Endodermal cell (in vitro differentiated cells): ENCODE measurements at places on chromosomes 7 and 10.

GRCh38 chr10:132187430-132188138 is 836 bp downstream of the DPYSL4 start:
- H3K27ac ChIP-seq, result no peak overlapping the region
- peaks cover 74% of the 10 kb centered on the region for H3K27me3 ChIP-seq
- peak; percentile 70 for DNase-seq
- H3K4me3 ChIP-seq, result peak overlapping the region; percentile 75

GRCh38 chr7:112547916-112548315 is 67.1 kb downstream of the LSMEM1 start:
- no peaks in the 10 kb centered on the region for H3K27me3 ChIP-seq
- H3K4me3 ChIP-seq, result no peak overlapping the region
- H3K4me1 ChIP-seq, result no peaks in the 10 kb centered on the region
- no peak for DNase-seq
- H3K36me3 ChIP-seq, result no peaks in the 10 kb centered on the region

- DNase-seq, result no peak
- no peaks in the 10 kb centered on the region for H3K27me3 ChIP-seq
- no peaks in the 10 kb centered on the region for H3K36me3 ChIP-seq
These were observed 29.4 kb upstream of the PCGF5 start for GRCh38 chr10:91190876-91191583.

DNA sequence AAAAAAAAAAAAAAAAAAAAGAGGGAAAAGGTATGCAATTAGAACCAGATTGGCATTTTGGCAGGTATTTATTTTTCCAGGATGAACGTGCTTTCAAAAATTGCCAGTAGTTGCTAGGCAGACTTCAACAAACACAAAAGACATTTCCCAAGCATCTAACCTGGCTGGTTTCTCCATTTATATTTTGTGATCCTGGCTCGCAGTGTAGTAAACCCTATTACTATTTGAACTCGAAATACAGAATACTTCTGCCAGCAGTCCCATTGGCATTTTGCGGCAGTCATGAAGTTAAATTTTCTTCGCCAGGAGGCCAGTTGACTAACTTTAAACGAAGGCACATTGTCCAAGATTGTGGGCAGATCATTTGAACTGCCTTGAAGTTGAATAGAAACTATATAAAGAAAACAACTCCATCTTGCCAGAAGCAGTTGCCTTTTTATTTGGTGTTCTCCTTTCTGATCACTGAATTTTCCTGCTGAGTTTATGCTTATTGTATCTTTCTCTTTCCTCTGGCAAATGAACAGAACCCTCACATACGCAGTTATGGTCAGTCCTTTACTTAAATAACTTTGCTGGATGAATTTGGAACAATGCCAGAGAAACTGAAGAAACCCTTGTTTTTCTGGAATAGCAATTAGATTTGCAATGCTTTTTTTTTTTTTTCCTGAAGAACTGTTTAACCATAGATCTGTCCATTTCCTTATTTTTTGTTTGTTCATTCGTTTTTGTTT is 132.9 kb downstream of the BICC1 start:
- no peak overlapping the region for H3K4me3 ChIP-seq
- H3K36me3 ChIP-seq, result no peaks in the 10 kb centered on the region
- no peaks in the 10 kb centered on the region for H3K27me3 ChIP-seq
- DNase-seq, result no peak
- H3K4me1 ChIP-seq, result no peaks in the 10 kb centered on the region

GRCh38 chr7:133625046-133625445 is 372.2 kb downstream of the EXOC4 start:
- no peaks in the 10 kb centered on the region for H3K36me3 ChIP-seq
- H3K4me1 ChIP-seq, result no peaks in the 10 kb centered on the region
- no peak overlapping the region for H3K27ac ChIP-seq
- H3K4me3 ChIP-seq, result no peak overlapping the region
- no peak for DNase-seq

GRCh38 chr10:52644373-52645186 is 128.0 kb downstream of the MBL2 start:
- H3K27me3 ChIP-seq, result no peaks in the 10 kb centered on the region
- peaks cover 2% of the 10 kb centered on the region for H3K4me1 ChIP-seq
- H3K27ac ChIP-seq, result no peak overlapping the region
- no peaks in the 10 kb centered on the region for H3K36me3 ChIP-seq

GRCh38 chr7:120996988-120997345 is 8.5 kb downstream of the CPED1 start:
- H3K4me1 ChIP-seq, result no peaks in the 10 kb centered on the region
- DNase-seq, result no peak
- no peak overlapping the region for H3K4me3 ChIP-seq

GRCh38 chr10:132484922-132485321 is 52.7 kb upstream of the INPP5A start:
- H3K36me3 ChIP-seq, result no peaks in the 10 kb centered on the region
- H3K27me3 ChIP-seq, result no peaks in the 10 kb centered on the region
- no peak overlapping the region for H3K27ac ChIP-seq
- DNase-seq, result no peak

DNA sequence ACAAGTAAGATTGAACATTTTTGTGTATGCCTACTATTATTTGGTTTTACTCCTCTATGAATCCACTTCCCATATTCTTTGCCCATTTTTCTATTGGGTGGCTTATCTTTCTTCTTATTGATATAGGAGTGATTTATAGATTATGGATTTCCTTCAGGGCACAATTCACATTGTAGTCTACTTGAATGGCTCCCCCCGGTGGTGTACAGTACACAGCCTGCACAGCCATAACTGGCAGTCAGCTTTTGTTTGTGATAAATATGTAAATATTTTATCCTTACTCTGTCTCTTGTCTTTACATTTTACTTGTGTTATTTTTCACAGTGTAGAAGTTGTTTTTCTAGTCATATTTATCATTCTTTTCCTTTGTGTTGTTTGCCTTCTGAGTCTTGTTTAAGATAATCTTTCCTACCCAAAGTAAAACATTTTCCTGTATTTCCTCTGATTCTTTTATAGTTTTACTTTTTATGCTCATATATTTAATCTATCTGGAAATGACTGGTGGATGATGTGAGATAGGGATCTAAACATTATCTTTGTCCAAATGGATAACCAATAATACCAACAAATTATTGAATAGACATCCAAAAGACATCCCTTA is 23.9 kb upstream of the CALD1 start:
- H3K4me1 ChIP-seq, result no peaks in the 10 kb centered on the region
- no peak overlapping the region for H3K27ac ChIP-seq
- no peak for DNase-seq
- H3K4me3 ChIP-seq, result no peak overlapping the region
- H3K36me3 ChIP-seq, result no peaks in the 10 kb centered on the region

- H3K27me3 ChIP-seq, result no peaks in the 10 kb centered on the region
- no peak overlapping the region for H3K27ac ChIP-seq
- peaks cover 26% of the 10 kb centered on the region for H3K36me3 ChIP-seq
These were observed 111.0 kb downstream of the CDK6 start for GRCh38 chr7:92725161-92725925.

DNA sequence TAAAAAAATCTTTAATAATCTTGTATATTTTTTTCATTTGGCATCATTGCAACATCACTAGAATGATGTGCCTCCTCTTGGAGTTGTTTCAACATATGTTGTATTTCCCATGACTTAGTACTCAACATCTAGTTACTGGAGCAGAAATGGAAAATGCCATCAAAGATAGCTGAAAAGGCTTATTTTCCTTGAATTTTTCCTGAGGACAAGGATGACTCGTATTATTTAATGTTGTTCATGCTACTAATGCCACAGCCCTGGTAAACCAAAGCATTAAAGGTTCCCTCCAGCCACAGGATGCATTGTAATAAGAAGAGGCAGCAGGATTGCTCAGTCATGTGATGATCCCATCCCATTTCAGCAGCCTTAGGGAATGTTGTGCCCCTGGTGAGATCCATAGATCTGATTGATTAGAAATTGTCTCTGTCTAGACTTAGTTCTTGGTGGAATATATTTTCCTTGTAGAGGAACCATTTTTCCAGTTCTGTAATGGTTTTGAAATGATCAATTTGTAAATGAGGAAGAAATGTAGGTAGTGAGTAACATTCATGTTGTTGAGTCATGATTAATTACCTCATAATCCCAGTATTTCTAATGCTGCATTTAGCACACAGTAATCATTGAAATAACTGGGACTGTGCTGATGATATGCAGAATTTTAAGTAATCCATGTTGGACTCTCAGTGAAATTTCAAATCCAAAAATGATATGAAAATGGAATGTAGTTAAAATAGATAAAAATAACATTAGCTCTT is 91.3 kb upstream of the SMIM30 start:
- no peak overlapping the region for H3K27ac ChIP-seq
- no peak for DNase-seq
- H3K36me3 ChIP-seq, result no peaks in the 10 kb centered on the region
- no peaks in the 10 kb centered on the region for H3K4me1 ChIP-seq
- peaks cover 12% of the 10 kb centered on the region for H3K27me3 ChIP-seq

DNA sequence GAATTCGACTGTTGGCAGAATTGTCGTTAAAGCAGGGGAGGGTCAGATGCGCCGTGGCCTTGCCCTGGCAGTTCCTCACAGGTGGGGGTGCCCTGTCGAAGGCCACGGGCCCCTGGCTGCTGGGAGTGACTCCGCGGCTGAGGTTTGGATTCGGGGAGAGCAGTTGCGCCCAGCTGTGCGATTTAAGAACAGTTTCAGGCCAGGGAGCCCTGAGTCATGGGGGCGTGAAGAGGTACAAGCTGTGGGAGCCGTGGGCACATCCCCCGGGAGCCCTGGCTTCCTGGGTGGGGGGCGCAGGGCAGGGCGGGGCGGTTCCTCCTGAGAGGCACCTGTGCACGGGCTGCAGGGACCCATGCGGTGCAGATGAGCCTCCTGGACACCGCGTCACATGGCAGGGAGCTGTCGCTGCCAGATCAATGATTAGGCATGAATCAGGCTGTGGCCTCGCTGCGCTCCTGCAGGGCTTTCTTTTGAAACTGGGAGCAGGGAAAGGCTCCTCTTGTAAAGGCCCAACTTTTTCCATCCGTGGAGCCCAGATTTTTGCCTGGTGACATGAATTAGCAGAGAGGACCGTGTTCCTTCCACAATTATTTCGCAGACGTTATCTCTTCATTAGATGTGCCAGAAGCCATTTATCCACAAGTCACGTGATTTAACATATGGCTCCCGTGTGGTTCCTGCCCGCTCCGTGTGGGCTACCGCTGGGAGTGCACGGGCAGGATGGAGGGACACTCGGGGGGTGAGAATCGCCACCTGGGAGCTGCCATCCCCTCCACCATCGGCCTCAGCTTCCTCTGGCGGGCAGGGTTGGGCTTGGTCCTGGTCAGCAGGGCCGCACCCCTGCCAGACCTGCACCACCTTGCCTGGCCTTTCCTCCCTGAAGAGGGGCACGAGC is 918 bp downstream of the PWWP2B start:
- H3K4me3 ChIP-seq, result peak overlapping the region; percentile 75
- no peaks in the 10 kb centered on the region for H3K36me3 ChIP-seq
- H3K27ac ChIP-seq, result no peak overlapping the region
- H3K4me1 ChIP-seq, result peaks cover 3% of the 10 kb centered on the region
- no peak for DNase-seq

DNA sequence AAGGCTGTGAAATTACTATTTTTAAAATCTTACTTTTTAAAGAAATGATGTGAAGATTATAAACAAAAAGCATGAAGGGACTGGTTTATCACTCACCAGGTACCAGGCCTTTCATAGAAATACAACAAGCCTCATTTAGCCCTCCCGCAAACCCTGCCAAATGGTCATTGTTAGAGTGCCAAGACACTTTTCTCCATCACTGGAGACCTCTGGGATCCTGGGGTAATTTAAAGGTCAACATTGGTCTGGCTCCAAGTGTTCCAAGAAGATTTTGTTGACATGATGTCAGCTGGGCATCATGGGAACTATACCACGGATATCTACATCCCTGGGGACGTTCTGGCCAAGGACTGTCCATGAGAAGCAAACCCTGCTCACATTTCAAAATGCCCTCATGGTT is 138.0 kb upstream of the FRMD4A start:
- H3K27me3 ChIP-seq, result no peaks in the 10 kb centered on the region
- H3K4me1 ChIP-seq, result no peaks in the 10 kb centered on the region
- no peak overlapping the region for H3K4me3 ChIP-seq

DNA sequence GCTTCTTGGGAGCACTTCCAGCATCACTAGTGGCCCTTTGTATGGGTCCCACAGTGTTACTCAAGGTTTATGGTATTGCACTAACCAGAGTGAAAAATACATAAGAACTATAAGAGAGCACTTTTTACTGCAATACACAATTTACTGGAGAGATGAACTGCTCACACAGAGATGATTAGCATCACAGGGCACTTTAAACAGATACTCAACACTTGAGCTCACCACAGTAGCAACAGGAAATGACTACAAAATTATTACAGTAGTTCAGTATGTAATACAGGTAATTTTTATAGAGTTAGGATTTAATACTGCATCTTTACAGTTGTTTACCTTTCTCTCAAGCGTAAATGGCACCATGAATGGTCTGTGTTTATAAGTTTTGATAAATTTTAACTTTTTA is 68.2 kb upstream of the CDK1 start:
- H3K4me3 ChIP-seq, result no peak overlapping the region
- no peak overlapping the region for H3K27ac ChIP-seq
- H3K27me3 ChIP-seq, result no peaks in the 10 kb centered on the region

DNA sequence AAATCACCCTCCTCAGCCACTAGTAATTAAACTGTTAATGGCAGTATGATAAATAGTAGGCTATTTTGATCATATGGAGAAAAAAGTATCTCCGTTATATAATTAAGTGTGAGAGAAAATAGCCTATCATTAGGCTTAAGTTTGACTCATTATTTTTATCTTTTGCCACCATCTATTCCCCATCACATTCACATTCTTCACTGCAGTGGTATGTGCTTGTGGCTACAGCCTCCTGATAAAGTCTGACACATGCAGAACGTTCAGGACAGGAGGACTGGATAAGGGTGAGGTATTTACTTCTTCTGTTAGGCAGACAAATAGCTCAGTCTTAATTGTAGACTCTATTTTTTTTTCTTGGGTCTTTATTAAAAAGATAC is 5.8 kb downstream of the NEBL start:
- H3K27ac ChIP-seq, result no peak overlapping the region
- H3K4me3 ChIP-seq, result peak overlapping the region; percentile 31
- no peaks in the 10 kb centered on the region for H3K27me3 ChIP-seq

DNA sequence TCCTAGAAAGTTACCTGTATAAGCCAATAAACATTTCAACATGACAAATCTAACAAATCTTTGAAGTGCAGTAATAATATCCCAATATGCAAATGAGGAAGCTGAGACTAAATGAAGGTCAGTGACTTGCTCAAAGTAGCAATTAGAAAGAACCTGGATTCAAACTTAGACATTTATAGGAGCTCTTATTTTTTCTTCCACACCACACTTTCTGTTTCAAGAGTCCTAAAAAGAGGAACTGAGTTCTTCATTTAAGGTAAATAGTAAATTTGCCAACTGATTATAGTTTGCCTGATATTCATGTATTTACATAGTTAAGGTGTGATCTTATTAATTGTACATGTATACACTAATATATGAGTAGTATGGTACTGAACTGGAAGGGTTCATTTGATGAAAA is 44.0 kb downstream of the KLHDC10 start:
- no peak for DNase-seq
- no peak overlapping the region for H3K4me3 ChIP-seq
- no peak overlapping the region for H3K27ac ChIP-seq

GRCh38 chr10:28256776-28257175 is 46.1 kb downstream of the MPP7 start:
- DNase-seq, result no peak
- H3K36me3 ChIP-seq, result no peaks in the 10 kb centered on the region
- no peak overlapping the region for H3K4me3 ChIP-seq
- no peaks in the 10 kb centered on the region for H3K27me3 ChIP-seq
- H3K4me1 ChIP-seq, result no peaks in the 10 kb centered on the region
